Ovary (tissue), 10 donors: ENCODE measurements at places on chromosomes 3 and 15. TPM values are rescaled to one million over a fixed set of nuclear protein-coding genes. Genes with fewer than 3 reads are reported as not detected.

TRIM42 gene
- polyA plus RNA-seq, result not detected

CCR9 gene
- polyA plus RNA-seq, result 0.05 TPM

PARP3 gene
- 9.8 TPM for polyA plus RNA-seq

FGF12 gene
- 1.7 TPM for polyA plus RNA-seq

CATSPER2 gene
- polyA plus RNA-seq, result 2.5 TPM

LSAMP gene
- polyA plus RNA-seq, result 13.0 TPM

GOLGA8G gene
- polyA plus RNA-seq, result not detected

IL5RA gene
- 0.63 TPM for polyA plus RNA-seq

BFSP2 gene
- polyA plus RNA-seq, result not detected

KNSTRN gene
- 10.7 TPM for polyA plus RNA-seq

GHSR gene
- not detected for polyA plus RNA-seq

ANKRD34C gene
- polyA plus RNA-seq, result not detected

DUOXA2 gene
- polyA plus RNA-seq, result not detected

TRPM1 gene
- not detected for polyA plus RNA-seq

MYRIP gene
- 4.1 TPM for polyA plus RNA-seq

CAMK2N2 gene
- 0.13 TPM for polyA plus RNA-seq

MAP3K13 gene
- polyA plus RNA-seq, result 21.0 TPM

ITGA11 gene
- 2.2 TPM for polyA plus RNA-seq

GJD2 gene
- not detected for polyA plus RNA-seq

LMLN gene
- polyA plus RNA-seq, result 7.0 TPM

WDR93 gene
- polyA plus RNA-seq, result 0.24 TPM

THAP10 gene
- 3.7 TPM for polyA plus RNA-seq

DCBLD2 gene
- 31.7 TPM for polyA plus RNA-seq

COL6A6 gene
- 0.21 TPM for polyA plus RNA-seq

SORD gene
- 25.0 TPM for polyA plus RNA-seq

ZIC4 gene
- polyA plus RNA-seq, result not detected

FGF7 gene
- 45.3 TPM for polyA plus RNA-seq

ADAMTS17 gene
- polyA plus RNA-seq, result 1.3 TPM

AMT gene
- 23.7 TPM for polyA plus RNA-seq

CACNA1D gene
- 2.2 TPM for polyA plus RNA-seq

UTS2B gene
- polyA plus RNA-seq, result 0.63 TPM

ARHGAP31 gene
- 26.0 TPM for polyA plus RNA-seq

SETD2 gene
- polyA plus RNA-seq, result 22.9 TPM

SLC12A1 gene
- not detected for polyA plus RNA-seq

ROPN1 gene
- not detected for polyA plus RNA-seq
